Activated gamma-delta T cell (primary cell): ENCODE measurements at places on chromosomes 6 and 20.

- DNase-seq, result no peak
These were observed 105.7 kb downstream of the ASXL1 start for GRCh38 chr20:32463642-32464400.

DNA sequence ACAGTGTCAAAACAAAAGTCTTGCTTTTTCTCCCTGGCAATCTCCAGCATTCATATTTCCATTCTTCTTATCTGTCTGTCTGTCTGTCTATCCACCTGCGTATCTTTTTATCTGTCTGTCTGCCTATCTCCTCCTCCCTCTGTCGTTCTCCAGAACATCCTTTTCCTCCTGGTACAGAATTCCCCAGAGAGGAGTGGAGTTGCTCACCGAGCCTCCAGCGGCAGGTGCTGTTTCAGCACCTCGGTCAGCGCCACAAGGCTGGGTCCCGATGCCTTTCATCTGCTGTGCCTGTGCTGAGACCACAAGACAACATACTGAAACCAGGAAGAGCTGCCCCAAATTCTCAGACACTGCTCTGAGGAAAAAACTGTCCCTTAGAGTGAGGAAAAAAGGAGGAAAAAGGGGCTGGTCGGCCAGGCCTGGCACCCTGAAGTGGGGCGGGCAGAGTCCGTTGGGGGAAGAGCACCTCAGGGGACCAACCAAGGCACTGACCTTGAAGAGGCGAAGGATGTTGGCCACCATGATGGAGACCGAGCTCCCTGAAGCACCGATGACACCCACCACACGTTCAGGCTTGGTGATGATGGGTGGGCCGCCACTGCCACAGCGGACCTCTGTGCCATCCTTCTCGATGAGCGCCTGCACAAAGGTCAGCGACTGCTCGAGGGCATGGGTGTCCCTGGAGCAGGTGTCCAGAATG, 13.3 kb downstream of the GRM4 start:
- no peak for DNase-seq

DNA sequence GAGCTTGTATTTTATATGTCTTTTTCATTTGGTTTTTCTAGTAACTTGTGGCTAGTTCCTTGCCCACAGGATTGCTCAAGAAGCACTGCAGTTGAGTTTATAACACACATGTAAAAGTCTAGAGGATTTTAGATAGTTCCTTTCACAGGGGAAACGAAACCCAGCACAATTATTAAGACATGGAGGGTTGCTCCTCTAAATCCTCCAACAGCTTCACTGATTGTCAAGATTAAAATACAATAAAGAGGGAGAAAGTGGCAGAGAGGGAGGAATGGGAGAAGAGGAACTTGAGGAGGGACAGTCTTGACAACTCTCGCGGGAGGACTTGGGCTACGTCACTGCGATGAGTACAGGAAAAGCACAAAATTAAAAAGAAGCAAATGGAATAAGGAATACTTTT, 9.7 kb upstream of the TBC1D7 start:
- DNase-seq, result no peak

DNA sequence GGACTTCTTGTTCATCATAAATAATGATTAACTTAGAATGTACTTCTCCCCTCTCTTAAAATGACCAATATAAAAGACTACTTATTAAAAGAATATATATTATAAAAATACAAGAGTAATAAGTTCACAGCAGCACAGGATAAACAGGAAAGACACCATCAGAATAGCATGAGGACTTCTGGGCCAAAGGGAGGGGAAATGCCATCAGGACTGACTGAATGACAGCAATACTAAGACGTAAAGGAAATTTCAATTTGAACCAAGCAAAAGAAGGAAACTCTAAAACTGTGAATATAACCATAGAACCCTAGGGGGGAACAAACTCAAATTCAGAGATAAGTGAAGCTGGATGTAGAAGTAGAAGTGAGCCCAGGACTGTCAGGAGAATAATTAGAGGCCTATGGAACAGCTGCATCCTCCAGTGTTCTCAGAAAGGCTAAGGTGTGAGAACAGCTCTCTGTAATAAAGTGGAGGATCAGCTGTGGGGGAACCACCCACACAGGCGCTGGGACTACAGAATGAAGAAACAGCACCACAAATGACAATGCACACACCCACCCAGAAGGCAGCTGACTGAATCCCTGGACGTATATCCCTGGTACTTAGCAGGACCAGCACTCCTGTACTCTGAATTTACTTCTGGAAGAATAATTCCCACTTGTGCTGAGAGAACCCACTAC, 37.8 kb downstream of the ZHX3 start:
- DNase-seq, result no peak

DNA sequence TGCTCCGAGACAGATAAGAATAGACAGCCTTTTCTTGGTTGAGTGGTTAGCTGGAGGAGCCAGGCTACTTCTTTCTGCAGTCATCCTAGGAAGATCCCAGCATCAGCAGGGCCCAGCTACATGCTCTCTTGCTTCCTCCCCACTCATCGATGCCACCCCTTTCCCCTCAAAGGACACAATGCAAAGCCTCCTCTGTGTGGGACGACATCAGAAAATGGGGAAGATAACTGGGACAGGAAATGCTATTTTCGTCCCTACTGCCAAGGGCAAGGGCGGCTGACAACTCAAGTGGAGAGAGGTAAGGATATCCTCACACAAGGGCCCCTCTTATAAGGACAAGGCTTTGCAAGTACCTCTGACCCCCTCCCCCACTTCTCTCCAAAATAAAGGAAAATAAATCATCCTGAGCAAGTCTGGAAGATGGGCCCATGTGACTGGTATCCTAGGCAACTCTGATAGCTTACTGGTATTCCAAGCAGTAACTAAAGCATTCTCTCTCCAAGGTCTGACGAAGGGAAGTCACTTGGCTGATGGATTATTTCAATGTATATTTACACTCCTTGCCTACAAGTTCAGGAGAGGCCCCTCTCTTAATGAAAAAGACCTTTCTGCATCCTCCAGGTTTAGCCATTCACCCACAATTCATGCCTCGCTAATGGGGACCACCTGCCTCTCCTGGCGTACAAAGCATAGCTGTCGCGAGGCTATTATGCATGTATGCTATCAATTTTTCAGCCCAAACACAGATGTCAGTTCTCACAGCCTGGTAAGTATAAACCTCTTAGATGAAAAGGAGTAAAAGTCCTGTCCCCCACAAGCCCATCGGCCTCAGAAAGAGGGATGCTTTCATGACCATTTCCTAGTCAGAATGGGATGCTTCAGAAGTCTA, 11.3 kb downstream of the ELMO2 start:
- DNase-seq, result no peak

DNA sequence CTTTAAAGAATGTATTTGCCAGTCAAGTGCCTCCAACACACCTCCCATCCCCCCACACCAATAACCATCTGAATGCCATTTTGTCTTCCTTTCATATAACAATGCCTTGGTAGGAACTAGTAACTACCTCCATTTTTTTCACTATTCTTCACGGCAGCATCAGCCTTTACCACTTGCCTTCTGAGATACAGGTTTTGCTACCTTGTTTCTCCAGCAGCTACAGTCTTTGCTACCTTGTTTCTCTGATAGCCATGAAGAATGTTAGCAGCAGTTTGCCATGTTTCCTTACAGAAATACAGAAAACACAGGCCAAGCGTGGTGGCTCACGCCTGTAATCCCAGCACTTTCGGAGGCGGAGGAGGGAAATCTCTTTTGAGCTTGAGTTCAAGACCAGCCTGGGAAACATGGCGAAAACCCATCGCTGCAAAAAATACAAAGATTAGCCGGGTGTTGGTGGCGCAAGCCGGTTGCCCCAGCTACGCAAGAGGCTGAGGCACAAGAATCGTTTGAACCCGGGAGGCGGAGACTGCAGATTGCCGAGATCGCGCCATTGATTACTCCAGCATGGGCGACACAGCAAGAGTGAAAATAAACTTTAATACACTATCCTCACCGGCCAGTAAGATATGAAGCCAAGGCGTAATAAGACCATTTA, 100.9 kb downstream of the HFE start:
- DNase-seq, result no peak
